Esophagus squamous epithelium (tissue), 5 donors: ENCODE measurements at places on chromosomes 3 and 15. TPM values are rescaled to one million over a fixed set of nuclear protein-coding genes. Genes with fewer than 3 reads are reported as not detected.

- no peaks in the 10 kb centered on the region for H3K4me1 ChIP-seq
- no peak overlapping the region for H3K27ac ChIP-seq
- no peak overlapping the region for H3K4me3 ChIP-seq
- H3K36me3 ChIP-seq, result no peaks in the 10 kb centered on the region
Measured at GRCh38 chr3:44530911-44531310, 24.1 kb upstream of the ZKSCAN7 start.

DNA sequence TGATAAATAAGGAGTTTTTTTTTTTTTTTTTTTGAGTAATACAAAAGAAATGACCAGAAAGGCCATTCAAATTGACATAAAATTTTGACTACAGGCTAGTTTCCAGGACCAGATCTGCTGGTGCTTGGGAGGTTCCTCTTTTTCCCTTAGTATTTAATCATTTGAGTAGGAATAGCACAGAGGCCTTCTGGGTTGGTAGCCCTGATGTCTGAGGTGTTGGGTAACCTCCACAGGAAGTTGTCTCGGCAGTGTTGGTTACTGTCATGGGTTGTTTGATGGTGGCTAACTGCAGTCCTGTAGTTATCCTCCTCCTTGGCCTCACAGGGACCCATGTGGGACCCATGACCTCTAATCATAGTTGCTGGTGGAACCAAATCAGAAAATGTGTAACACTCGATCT lies 91.1 kb downstream of the USP13 start:
- H3K27ac ChIP-seq, result no peak overlapping the region
- no peak overlapping the region for H3K4me3 ChIP-seq
- no peaks in the 10 kb centered on the region for H3K27me3 ChIP-seq
- DNase-seq, result no peak
- H3K4me1 ChIP-seq, result no peaks in the 10 kb centered on the region

DNA sequence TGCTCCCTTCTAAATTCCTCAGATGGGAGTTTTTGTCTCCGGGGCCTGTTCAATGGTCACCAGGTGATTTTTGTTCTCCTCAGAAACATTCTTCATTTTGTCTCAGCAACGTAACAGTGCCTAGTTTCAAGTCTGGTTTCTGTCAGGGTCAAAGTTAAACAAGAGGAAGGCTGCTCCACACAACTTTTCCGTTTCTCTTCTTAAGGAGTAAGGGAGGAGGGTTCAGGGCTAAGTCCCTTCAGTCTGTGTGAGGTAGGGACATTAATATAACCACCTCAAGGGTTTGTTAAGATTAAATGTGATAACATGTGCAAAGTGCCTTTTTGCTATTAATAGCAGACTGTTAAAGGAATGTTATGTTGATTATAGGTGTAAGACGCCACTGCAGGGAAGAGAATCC lies 41.8 kb downstream of the HOMER2 start:
- H3K27me3 ChIP-seq, result no peaks in the 10 kb centered on the region
- no peaks in the 10 kb centered on the region for H3K4me1 ChIP-seq
- H3K27ac ChIP-seq, result no peak overlapping the region
- H3K36me3 ChIP-seq, result no peaks in the 10 kb centered on the region

DNA sequence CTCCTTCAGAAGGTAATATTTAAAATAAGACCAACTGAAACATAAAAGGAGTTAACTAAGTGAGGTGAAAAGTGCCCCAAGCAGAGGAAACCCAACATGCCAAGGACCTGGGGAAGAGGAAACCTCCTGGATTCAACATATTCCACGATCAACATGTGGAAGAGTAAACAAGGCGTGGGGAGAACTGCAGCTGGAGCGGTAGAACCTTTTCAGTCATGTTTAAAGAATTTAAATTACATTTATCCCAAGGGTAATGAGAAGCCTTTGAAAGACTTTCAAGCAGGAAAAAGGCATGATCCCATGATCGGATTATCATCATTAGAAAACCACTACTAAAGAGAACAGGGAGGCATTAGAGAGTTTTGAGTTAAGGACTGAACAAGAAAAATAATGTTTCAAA lies 330.7 kb downstream of the FHIT start:
- H3K4me1 ChIP-seq, result no peaks in the 10 kb centered on the region
- H3K27ac ChIP-seq, result no peak overlapping the region
- H3K27me3 ChIP-seq, result no peaks in the 10 kb centered on the region
- H3K4me3 ChIP-seq, result no peak overlapping the region

The TMEM108 gene
- total RNA-seq, result 0.27 TPM

The CCDC13 gene
- 1.3 TPM for total RNA-seq

The MASP1 gene
- 1.1 TPM for total RNA-seq

The CLDN11 gene
- total RNA-seq, result 1.1 TPM
